ENCODE measurements at places on chromosomes 4 and X.

GRCh38 chrX:96791559-96791958 lies 92.1 kb upstream of the RPA4 start:
- DNase-seq: no peak

GRCh38 chr4:148089624-148090023 lies 352.6 kb downstream of the NR3C2 start:
- no peak for DNase-seq

GRCh38 chr4:7937006-7937405 lies 2.7 kb downstream of the AFAP1 start:
- no peak for DNase-seq

DNA sequence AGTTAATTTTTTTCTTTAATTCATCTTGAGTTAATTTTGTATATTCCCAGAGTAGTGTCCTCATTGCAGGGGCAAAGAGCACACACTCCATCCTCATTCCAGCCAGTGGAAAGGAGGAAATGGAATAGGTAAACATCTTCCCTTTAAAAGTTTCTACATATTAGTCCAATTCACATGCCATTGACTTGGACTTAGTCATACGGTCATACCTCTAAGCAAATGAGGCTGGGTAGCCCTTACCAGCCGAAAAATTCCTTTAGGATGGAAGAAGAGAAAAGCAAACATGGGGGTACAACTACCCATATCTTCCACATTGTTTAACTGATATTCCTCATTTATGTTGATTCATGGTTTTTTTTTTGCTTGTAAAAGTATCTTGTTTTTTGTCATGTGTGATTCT lies 37.4 kb upstream of the NDP start:
- DNase-seq: no peak

GRCh38 chr4:153705743-153706468 lies 21.8 kb downstream of the TLR2 start:
- no peak for DNase-seq

GRCh38 chr4:74056858-74057562 lies 18.5 kb upstream of the CXCL3 start:
- peak; percentile 46 for DNase-seq

DNA sequence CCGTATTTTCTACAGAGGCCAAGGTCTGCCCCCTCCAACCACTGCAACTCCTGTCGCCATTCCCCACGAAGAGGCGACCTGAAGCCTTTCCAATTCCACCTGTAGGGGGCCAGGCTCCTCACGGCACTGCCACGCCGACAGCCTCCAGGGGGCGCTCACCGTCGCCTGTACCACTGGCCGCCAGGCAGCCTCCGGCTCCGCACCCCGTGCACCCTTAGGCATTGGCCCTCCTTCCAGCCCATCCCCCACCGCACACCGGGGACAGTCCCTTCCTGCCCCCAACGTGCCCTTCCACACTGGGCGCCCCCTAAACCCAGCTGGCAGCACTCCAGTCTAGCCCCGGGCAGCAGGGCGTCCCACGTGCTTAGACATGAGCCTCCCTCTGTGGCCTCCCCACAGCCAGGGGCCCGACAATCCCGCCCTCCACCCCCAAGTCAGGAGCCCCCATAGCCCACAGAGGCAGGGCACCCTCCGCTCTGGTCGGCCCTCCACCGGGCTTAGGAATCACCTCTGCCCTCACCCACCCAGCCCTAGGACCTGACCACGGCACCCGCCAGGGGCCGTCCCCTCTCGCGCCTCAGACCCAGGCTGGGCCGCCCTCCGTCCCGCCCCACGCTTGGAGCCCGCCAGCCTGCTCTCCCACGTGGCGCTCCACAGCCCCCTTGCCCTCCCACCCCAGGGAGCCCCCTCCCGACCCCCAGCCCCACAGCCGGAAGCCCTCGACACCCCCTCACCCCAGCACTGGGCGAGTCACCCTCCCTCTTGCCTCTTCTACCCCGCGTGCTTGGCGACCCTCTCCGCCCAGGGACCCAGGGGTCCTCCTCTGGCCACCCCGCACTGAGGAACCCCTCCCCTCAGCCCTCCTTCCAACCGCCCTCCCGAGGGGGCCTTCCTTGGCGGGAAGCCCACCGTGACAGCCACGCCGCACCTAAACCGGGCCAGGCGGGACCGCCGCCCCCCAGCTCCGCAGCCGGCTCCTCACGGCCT lies 711 bp downstream of the PNMA6E start:
- DNase-seq: peak; percentile 82

- no peak for DNase-seq
Measured at GRCh38 chr4:61992351-61992750, 792.2 kb downstream of the ADGRL3 start.

- DNase-seq: no peak
Measured at GRCh38 chrX:3263681-3264126, 82.7 kb downstream of the MXRA5 start.

DNA sequence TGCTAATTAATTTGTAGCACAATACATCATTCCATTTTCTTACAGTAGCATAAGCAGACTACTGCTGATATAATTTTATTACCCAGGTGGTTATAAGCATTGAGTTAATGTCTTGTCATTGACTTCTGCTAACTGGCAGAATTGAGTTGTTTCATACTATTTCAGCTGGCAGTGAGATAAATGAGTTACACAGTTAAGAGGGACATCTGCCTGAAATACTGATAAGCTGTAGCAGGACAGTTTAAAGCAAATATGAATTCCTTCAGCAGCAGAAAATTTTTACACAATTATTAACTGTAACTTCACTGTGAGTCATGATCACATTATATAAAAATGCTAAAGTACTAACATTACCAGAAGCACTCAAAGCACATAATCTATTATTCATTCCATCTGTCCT lies 326.8 kb downstream of the INPP4B start:
- DNase-seq: no peak

DNA sequence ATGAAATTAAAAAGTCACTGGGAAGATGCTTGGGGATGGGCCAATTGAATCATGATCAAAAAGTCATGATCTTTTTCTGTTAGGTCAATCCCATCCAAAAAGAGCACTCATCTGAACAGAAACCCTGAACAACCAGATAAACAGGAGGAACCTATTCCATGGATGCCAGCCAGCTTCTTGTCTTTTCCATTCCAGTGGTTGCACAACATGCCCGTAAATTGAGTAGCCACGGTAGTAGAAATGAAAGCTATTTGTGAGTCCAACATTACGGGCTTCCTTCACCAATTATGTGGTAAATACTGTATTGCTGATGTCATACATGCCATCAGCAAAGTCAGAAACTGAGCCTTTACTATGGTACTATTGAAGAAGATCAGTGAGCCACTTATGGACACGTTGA lies 982.4 kb upstream of the HS3ST1 start:
- no peak for DNase-seq

DNA sequence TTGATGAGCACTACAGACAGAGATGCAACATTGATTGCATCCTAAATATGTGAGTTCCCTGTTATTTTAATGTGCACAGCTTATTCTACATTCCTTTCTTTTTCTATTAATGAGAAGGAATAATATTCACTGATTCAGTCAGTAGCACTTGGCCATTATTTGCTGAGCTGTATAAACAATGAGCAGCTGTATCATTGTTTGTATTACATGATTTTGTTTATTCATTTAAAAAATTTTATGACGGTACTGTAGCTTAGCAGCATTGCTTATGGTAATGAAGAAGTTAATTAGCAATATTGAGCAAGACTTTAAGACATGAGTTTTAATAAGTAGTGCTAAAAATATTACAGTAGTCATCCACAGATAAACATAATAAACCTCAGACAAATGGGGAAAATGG lies 582.0 kb downstream of the ADGRL3 start:
- DNase-seq: no peak

GRCh38 chr4:124631760-124632159 lies 80.8 kb downstream of the ANKRD50 start:
- DNase-seq: no peak

DNA sequence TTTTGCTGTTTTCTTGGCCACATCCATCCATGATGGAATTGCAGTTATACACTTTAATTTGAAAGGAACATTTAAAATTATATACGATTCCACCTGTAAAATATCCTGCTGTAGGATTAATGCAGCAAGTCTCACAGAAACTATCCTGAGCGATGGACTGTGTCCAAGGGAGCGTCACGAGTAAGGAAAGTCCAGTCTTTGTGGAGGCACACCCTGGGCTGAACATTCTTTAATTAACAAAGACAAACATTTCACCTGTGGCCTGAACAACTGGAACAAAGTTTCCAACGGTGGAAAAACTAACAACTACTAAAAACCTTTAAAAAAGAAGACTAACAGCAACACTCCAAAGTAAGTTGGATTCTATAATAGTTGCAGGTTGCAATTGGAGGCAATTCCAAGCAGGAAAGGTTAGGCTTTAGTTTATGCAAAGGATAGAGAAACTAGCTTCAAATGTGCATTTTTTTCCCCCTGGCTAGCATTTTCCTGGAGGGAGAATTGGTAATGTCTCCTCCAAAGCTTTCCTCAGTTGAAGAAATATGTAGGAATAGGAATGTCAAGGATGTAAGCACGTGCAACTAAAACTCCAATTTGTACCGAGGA lies 11.0 kb downstream of the EREG start:
- no peak for DNase-seq

DNA sequence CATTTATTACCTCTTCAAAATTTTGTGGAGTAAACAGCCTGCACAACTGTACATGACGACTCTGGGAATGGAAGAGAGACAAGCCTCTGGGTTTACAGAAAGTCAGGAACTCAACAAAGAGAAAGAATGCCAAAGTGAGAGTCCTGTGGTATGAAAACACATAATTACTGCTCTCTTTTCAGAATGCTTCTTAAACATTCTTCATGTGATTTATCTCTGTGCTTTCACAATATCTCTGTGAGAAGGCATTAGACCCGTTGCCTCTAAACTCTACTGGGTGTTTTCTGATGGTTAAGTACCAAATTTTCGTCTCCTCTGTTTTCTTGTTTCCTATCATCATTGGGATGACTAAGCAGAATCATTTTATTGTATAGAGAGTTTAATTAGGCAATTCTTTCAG lies 966.6 kb upstream of the SLIT2 start:
- DNase-seq: no peak

DNA sequence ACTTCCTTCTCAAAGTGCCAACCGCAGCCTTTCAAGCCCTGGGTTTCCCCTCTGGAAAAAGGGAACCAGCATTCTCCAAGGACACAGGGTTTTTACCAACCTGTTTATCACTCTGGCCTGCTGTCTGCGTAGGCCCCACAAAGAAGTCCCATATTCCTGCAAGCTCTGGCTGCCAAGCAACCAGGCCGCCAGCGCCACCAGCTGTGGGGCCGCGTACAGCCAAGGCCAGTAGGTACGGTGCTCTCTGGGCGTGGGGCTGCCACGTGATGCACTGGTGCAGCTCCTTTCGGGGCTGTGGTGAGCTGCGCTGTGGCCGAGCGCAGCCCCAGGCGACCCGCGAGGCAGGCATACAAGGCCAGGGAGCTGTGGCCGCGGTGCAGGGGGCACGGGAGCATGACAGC lies 22.1 kb downstream of the LUZP4 start:
- DNase-seq: no peak

DNA sequence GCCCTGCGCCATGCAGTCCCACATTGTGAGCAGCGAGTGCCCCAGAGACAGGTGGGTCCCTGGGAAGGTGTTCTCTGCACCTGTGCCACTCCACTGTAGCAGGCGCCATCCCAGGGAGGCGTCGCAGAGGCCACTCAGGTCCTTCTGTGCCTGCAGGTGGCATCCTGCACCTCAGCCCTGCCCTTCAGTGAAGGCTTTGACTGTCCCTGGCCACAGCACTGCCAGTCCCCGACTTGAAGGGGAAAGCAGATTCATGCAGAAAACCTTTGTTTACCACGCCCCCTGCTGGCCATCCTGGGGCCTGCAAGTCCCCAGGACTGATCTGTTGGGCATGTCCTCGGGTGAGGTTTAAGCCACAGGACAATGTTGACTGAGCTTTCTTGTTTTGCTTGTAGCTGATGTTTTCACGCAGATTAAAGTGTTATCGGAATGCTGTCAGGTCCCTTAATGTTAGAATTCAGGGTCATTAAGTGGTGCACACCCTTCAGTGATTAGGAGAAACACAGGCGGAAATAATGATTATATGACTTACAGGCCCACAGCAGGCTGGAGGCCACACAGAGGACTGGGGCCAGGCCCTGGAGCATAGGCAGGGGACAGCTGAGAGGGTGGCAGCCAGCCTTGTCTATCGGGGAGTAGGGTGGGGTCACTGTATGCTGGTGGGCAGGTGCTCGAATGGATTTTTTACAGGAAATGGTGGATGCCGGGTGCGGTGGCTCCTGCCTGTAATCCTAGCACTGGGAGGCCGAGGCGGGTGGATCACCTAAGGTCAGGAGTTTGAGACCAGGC lies 5.0 kb downstream of the TACC3 start:
- peak; percentile 54 for DNase-seq

DNA sequence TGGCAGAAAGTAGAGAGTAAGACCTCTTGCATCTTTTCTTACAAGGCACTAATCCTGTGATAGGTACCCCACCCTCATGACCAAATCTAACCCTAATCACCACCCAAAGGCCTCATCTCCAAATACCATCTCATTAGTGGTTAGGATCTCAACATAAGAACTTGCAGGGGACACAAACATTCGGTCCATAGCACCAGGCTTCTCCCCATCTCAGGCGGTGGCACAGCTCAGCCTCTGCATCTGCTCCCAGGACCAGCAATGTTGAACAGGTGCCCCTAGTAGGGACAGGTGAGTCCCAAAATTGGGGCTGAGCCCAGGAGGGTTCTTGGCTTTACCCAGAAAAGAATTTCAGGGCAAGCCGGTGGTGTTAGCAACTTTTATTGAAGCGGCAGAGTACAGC lies 8.4 kb upstream of the MRFAP1 start:
- no peak for DNase-seq

DNA sequence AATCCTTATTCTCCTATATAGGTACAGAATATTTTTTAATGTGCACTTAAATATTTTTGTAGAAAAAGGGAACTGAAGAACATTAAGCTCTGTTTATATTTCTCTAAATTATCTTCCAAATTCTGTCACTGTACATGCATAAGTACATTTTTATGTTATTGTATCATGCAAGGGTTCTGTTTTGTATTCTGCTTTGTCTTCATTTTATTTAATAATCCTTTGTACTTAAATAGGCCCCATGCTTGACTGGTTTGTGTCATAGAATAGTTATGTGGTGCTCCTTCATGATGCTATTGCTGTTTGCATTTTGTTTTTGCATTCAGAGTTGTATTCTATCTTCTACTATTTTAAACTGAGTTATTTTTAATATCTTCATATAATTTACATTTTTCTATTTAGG lies 111.9 kb upstream of the EDNRA start:
- no peak for DNase-seq

GRCh38 chr4:61200187-61200915 lies at the start of gene ADGRL3:
Gene ADGRL3 (plus strand): TSS chr4:61200326.
- no peak for DNase-seq

- DNase-seq: no peak
Measured at GRCh38 chr4:110487873-110488272, 11.9 kb downstream of the ENPEP start.

DNA sequence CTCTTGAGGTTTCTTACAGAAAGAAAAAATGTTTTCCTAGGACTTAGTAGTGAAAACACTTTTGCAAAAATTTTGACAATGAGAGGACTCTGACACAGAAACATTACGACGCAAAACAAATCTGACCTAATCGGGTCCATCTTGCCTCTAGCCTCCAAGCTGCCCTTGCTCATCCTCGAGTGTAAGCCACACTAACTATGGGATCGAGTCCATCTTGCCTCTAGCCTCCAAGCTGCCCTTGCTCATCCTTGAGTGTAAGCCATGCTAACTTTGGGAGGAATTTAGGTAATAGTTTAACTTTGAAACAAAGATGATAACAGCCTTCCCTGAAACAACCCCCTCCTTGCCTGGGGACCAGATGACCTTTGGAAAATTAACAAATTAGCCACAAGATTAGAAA lies 100.3 kb upstream of the FRG1 start:
- DNase-seq: no peak

- DNase-seq: no peak
Measured at GRCh38 chrX:30568136-30568535, 9.4 kb downstream of the TASL start.

GRCh38 chr4:25117716-25118472 lies 42.4 kb downstream of the SEPSECS start:
- no peak for DNase-seq

Measured in K562 (cell line).